ENCODE measurements at places on chromosomes 5 and 9.
A peak's percentile ranks its signal among the peaks of the same experiment; 100 is the strongest.

- no peak for DNase-seq
These were observed 172.4 kb downstream of the IRX2 start for GRCh38 chr5:2579126-2579525.

DNA sequence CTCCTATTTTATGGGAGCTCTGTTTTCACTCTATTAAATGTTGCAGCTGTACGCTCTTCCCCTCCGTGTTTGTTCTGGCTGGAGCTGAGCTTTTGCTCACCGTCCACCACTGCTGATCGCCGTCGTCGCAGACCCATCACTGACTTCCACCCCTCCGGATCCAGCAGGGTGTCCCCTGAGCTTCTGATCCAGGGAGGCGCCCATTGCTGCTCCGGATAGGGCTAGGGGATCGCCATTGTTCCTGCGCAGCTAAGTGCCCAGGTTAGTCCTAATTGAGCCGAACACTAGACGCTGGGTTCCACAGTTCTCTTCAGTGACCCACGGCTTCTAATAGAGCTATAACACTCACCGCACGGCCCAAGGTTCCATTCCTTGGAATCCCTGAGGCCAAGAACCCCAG, 96.2 kb upstream of the PRDM9 start:
- DNase-seq: no peak

DNA sequence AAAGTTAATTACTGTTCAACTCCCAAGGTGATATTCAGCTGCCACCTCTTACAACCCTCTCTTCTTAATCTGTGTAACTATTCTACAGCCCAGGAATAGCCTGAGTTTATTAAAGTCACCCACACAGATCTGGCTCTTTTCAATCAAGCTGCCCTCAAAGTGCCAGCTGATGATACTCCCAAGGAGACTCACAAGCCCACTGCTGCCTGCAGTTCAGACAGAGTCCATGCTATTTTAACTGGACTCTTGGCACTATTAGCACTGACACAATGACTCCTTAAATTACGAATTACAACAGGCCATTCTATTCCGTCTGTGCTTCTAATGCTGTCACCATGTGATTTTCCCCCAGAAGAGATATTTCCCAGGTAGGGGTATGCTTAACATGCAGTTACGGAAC, 26.3 kb downstream of the REEP5 start:
- DNase-seq: peak; percentile 28

- DNase-seq: no peak
These were observed 445.0 kb upstream of the KIF2A start for GRCh38 chr5:61860978-61861377.

DNA sequence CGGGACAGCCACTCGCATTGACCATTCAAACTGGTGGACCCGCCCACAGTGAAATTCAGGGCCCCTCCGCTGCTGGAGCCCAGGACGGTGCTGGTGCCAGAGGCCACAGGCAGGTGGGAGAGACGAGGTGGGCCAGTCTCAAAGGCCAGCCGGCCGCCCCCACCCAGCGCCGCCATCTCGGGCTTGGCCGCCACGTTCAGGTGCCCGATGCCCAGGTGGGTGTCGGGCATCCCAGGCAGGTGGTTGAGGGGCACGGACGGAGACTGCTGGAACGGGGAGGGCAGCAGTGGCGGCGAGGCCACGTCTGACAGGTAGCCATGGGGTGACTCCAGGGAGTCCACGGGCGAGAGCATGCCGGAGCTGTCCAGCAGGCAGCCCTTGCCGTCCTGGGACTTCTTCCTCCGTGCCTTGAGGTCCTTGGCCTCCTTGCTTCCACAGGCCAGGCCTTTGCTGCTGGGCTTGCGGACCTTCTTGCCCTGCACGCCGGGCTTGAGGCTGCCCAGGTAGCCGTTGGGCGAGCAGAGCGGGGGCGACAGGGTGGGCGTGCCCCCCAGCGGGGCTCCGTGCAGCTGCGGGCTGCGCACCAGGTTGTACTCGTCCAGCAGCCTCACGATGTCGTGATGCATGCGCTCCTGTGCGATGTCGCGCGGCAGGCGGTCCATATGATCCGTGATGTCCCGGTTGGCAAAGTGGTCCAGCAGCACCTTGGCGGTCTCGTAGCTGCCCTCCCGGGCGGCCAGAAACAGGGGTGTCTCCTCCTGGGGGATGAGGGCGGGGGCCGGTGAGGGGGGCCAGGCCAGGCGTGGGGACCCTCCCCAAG, 14.2 kb upstream of the SEC16A start:
- DNase-seq: no peak

DNA sequence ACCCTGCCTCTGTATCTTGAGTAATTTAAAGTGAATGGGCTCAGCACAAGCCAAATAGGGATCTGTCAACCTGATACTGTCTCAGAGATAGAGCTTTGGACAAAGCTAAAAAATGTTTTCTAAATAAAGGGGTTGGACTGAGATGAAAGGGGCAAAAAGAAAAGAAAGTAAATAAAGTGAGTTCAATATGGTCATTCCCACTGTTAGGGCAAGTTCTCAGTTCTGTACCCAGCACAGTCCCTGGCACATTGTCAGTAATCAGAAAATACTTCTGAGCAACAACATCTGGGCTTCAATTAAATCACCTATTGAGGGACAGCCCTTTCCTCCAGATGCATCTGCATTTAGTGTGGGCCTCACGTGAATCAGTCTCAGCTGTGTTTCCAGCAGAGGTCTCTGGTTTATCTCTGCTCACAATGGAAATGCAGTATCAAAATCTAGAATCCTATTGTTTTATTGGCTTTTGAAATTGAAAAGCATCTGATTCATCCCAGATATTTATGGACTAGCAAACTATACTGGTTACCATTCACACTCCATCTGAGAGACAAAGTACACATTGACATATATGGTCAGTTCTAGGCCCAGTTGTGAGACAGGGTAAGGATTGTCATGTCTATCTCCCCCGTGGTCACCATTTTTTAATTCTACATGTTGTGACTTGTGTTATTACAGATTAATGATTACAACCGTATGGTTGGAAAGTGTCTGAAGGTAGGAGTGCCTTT, 35.6 kb downstream of the ZNF474 start:
- no peak for DNase-seq

DNA sequence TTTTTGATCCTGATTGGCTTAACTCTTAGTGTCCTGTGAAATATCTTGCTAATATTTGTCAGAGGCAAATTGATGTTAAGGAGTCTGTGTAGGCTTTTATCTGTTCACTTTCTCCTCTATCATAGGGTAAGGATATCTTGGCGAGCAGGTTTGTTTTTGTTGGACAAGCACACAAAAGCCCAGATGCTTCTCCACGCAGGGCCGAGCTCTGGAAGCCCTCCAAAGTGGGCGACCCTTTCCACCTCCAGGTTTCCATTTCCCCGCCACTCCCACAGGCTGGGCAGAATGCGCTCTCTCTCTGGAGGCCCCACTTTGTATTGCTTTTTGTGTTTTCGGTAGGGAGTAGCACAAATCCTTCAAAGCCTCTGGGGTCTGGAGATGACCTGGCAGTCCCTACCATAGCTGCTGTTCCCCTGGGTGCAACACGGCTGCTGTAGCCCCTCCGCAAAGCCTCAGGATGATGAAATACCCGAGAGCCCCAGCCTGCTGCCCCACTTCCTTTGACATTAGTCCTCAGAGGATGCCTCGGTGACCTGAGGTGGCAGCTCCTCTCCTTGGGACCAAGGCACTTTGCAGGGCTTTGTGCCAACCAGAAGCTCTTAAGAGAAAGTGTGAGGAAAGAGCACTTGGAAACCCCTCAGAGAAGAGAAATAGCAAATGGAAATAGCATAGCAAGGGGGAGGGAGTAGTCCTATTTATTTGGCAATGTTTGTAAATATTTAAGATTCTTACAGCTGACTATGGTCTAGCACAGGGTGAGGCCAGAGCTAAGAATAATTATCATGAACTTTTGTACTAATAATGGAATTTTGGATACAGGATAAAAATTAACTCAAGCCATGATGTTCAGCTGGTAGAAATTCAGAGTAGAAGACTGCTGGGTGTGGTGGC, 122.8 kb downstream of the ARHGEF28 start:
- DNase-seq: no peak

DNA sequence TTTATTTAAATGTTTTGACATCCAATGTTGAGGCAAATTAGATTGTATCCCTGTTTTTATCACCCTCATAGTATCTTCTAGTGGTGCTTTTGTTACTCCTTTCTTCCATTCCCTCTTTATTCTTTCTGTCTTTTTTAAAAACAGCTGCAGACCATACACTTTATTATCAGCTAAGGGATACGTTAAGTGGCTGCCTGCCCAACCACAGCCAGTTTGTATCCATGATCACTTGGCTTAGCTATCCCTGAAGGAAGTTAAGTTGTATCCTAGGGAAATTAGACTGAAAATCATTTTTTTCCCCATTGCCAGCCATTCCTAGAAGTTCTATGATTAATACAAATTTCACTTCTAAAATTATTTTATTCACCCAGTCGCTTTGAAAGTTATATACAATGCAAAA, 1032.7 kb downstream of the NR2F1-AS1 start:
- DNase-seq: no peak

DNA sequence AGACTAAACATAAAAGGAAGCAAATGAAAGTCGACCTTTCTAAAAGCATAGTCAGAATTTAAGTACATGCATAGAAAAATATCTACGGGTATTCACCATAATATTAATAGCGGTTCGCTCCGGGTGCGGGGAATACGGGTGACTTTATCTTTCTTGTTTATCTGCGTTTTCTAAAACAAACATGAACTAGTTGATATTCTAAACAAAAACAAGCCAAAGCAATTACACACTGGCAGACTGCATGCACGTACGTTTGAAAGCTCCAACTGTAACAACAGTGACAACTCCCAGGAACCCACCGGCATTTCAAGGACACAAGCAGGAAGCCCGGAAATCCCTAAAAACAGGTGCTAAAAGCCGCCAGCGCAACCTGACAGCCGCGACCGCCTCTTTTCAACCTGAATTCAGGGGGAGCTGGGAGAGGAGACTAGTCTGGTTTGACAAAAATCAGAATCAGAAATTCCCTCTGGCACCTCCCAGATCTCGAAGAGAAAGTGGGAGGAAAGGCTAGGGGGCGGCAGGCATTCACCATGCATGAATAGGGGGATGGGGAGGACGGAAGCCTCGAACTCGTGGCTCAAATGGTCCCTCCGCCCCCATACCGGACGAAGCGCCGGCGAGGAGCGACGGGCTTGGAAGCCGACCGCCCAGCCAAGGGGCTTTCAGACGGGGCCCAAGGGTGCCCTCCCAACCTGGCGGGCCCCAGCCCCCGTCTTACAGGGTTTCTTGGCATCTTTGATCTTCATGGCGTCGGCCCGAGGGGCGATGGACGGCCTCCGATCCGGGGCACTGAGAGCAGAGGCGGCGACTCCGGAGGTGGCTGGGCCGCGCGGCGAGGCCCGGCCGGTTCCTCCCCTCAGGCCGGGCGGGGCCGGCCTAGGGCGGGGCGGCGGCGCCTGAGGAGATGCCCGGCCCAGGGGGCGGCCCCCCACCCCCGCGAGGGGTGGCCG, at the start of gene PANK3:
PANK3 (minus strand) TSS at position 831 of the 950 bp plus-strand sequence; CDS start at position 746, 85 bp downstream.
- peak; percentile 67 for DNase-seq

DNA sequence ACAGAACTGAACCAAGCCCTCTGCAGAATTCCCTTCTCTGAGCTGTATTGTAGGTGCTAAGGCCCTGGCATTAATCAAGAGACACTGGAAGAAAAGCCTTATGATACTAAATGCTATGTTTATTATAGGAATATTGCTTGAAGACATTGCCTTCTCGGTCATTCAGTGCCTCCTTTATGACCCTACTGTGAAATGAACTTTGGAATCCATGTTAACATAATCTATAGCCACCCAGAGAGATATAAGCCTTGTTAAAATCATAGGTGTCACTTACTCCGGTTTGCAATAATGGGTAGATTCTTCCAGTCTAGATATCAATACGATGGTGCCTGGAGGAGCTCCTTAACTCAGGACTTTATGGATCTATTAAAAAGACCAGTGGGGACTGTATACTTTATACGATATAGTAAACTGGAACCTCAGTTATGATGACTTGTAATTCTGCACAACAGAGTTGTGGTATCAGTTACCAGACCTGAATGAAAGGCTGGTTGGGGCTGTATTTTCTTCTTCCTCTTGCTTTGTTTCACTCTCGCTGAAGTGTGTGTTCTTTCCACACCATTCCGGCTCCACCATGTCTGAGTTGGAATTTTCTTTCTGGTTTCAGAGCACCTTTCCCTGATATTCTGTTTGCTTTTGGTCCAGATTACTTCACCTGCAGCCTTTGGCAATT, 154.5 kb downstream of the DROSHA start:
- DNase-seq: no peak

- DNase-seq: no peak
These were observed 20.2 kb downstream of the ATPSCKMT start for GRCh38 chr5:10229306-10230048.

DNA sequence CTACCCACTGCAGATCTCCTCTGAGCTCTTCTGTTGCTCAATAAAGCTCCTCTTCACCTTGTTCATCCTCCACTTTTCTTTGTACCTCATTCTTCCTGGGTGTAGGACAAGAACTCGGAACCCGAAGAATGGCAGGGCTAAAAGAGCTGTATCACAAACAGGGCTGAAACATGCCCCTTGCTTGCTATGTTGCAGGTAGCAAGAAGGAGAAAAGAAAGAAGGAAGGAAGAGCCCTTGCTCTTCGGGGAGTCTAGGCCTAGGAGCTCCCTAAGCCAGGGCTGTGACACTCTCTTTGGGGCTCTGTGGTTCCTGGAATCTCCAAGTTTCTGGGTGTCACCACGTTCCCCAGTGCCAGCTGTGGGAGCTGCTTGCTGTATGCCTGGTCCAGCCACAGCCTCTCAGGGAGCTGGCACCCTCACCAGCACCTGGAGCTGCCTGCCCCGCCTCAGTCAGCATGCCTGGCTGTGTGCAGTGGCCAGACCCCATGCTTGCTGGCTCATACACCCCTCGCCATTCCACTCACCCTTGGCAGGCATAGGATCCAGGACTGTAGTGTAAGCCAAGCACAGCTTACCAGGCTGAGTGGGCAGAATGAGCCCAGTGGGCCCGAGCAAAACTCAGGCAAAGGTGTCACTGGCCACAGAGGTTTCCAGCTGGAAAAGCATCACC, 274.8 kb upstream of the ADRA1B start:
- no peak for DNase-seq

GRCh38 chr9:99866398-99866797, 40.1 kb upstream of the STX17 start:
- DNase-seq: no peak

DNA sequence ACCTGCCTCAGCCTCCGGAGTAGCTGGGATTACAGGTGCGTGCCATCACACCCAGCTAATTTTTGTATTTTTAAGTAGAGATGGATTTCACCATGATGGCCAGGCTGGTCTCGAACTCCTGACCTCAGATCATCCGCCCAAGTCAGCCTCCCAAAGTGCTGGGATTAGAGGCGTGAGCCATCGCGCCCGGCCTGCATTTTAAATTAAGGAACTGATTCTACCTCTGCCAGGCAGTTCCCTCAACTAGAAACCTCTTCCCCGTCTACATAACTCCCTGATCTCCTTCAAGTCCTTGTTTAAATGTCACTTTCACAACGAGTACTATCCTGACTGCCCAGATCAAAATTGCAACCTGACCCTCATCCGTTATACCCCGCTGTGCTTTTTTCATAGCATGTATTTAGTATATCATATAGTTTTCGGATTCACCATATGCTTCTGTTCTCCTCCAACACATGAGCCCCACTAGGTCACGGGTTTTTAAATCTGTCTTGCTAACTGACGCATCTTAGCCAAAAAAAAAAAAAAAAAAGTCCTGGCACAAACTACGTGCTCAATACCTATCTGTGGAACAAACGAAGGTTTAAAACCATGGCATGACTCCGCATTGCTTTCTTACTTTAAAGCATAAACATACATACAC, 858 bp upstream of the SOWAHA start:
- no peak for DNase-seq
